ENCODE measurements at places on chromosomes 13 and 19.
A peak's percentile ranks its signal among the peaks of the same experiment; 100 is the strongest.

DNA sequence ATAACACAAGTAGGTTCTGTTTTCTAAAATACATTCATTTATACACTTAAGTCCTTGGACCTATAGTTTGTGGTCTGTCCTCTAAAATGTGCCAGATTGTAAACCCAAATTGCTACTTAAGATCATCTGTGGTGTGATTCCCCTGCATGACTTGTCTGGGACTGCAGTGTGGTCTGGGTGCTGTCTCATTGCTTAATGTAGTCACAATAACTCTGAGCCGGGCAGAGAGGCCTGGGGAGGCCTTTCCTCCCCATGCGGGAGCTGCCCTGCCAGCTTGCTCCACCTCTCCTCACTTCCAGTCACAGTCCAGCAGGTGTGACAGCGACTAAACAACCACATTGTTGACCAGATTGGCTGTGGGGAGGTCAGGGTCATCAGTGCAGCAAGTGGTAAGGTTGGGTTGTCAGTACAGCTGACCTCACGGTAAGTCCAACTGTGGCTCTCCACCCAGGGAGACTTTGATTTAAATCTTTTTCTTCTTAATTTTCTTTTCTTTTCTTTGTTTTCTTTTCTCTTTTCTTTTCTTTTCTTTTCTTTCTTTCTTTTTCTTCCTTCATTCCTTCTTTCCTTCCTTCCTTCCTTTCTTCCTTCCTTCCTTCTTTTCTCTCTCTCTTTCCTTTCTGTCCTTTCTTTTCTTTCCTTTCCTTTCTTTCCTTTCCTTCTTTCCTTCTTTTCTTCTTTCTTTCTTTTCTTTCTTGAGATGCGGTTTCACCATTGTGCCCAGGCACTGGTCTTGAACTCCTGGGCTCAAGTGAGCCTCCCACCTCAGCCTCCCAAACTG, 4.4 kb upstream of the TUBA3C start:
- no peak for DNase-seq

DNA sequence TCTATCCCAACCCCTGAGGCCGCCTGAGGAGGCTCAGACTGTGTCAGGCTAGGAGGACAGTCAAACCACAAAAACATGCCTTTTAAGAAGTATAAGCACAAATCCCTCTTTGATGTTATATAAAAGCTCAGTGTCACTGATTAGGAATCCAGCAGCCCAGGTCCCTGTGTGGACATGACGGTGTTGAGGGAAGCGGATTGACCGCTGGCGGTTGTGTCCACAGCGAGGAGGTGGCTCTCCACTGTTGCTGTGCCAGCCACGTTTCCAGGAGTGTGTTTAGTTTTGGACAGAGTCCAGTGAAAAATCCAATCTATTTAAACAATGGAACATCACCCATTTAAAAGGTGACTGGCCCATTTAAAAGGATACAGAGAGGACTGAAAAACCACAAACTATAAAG, 7.5 kb upstream of the GJA3 start:
- DNase-seq, result no peak

GRCh38 chr19:13262450-13262849, 112.2 kb downstream of the IER2 start:
- DNase-seq, result peak; percentile 57

DNA sequence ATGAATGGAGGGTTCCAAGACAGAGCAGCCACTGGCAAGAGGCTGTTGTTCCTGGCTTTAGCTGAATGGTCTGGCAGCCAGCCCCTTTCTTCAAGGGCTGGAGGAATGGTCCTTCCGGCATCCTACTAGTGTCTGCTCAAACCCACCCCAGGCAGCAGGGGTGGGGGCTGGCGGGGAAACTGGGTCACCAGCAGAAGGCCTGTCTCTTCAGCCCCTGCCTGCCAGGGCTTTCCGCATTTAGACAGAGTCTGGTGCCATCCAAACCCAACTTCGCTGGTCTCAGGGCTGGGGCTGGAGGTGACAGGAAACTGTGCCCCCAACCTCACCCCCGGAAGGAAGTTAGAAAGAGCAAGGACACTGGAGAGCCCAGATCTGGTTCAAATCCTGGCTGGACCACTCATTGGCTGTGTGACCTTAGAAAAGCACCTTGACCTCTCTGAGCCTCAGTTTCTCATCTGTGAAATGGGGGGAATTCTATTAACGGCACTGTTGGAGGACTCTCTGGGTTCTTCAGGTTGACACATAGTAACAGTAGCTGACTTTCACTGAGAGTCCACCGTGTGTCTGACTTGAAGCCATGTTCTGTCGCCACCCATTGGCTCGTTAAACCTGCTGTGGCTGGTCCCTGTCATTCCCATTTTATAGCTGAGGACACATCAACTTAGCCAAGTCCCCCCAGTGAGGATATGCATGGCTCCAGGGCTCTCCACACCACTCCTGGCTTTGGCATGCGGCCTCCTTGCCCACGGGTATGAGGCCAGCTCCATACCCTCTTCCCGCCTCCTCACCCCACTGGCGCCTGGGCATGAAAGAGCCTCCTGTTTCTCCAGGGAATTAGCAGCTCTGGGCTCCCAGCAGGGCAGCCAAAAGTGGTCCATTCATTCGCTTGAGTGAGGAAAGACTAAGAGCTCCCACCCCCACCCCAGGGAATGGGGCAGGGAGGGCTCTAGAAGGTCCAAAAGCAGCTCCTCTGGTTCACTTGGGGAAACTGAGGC, 2.5 kb upstream of the NR2C2AP start:
- DNase-seq, result no peak

- DNase-seq, result no peak
Observed at GRCh38 chr13:88115976-88116375, 444.8 kb downstream of the SLITRK5 start.

GRCh38 chr19:5824751-5825150, 14.8 kb downstream of the FUT6 start:
- DNase-seq, result no peak

DNA sequence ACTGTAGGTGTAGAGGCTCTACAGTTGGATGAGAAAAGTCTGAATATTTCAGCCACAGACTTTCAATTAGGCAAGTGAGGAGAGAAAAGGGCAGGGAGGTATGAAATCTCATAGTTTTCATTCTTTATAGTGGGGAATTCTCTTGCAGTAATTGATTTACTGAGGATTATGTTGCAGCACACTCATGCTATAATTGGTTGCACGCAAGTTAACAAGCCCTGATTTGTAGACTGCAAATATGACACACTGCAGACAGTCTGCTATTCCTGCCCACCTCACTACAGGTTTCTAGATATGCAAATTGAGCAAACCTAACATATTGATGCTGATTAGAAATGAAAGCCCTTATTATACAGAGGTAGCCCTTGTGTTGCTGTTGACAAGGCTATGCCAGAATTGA, 139.4 kb downstream of the LHFPL6 start:
- DNase-seq, result no peak

DNA sequence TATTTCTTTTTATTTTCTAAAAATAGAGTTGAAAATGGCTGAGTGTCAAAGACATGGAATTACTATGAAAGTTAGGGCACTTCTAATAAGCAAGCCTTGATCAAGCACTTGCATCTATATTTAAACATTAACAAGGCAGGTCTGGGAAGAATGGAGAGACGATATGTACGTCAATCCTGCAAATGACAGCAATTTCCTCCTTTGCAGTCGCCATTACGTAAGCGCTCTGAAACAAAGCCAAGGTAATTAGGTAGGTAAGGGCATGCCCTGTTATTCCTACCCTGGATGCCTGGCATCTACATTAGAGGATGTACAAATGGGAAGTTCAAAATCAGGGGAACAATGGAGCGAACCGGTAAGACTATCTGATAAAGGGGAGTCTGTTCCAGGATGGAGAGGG, 664.0 kb upstream of the ARGLU1 start:
- no peak for DNase-seq

DNA sequence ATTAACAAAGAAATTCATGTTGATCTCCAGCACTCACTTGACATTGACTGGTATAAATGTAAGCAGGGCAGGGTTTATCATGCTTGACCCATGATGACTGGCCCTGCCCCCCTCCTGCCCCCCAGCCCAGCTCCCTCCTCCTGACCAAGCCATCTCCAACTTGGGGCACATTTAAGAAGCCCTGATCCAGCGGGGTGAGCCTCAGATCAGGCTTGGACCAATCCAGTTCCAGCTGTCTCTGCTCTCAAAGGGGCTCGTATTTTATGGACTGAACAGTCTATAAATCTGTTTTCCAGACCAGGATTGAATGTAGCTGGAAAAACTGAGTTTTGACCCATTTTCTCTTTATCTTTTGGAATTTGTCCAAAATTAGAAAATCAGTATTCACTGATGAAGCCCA, 100.0 kb downstream of the COL4A1 start:
- no peak for DNase-seq

DNA sequence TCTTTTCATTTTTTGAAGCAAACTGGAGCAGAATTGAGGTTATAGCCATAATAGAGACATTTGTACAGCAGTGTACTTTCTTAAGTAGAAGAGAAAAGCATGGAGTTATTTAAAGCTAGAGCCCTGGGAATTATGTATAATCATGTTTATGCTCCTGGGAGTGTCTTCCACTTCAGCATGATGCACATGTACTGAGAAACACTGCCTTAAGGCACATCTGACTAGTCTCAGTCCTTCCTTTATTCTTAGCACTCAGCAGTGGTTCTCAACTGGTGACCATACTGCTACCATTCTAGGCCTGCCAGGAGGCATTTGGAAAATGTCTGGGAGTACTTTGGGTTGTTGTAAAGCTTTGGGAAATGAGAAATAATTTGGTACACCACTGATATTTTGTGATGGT, 45.8 kb downstream of the VWA8 start:
- DNase-seq, result peak; percentile 31

DNA sequence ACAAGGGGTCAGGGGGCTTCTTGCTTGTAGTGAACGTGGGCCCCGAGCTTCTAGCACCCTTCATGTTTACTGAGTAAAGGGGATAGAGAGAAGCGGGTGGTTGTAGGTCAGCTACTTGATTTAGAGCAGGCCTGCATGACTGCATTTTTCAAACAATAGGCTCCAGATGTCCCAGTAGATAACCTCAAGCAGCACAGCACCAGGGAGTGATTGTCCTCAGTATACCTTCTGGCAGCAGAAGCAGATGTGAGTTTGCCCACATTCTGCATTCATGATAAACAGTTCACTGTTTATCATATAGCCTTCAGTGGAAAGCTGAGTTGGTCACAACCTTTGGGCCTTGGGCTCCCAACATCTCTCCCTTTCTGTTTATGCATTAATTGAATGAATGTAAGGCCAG, 4.8 kb downstream of the ZNF439 start:
- no peak for DNase-seq

DNA sequence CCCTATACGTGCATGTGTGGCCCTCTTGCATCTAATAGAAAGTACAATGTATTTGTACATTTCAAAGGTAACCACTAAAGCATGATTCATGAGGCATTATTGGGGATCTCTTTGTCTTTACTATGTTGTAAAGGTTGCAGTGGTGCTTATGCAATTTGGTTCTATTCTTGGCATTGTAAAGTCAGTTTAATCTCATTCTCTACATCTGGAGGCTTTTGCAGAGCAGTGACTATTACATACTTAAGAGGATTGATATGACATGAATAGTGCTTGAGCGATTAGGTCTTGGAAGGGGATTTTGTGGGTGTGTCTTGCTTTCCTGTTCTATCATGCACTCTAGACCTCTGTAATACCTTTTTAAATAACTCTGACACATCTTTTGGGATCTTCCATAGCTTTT, 610.0 kb downstream of the EFNB2 start:
- DNase-seq, result peak; percentile 17

GRCh38 chr13:52779103-52779502, 39.5 kb upstream of the CNMD start:
- no peak for DNase-seq

- DNase-seq, result no peak
Observed at GRCh38 chr13:89520468-89520867, 1827.0 kb upstream of the MIR17HG start.

GRCh38 chr13:73532582-73532981, 473.8 kb downstream of the KLF5 start:
- no peak for DNase-seq

DNA sequence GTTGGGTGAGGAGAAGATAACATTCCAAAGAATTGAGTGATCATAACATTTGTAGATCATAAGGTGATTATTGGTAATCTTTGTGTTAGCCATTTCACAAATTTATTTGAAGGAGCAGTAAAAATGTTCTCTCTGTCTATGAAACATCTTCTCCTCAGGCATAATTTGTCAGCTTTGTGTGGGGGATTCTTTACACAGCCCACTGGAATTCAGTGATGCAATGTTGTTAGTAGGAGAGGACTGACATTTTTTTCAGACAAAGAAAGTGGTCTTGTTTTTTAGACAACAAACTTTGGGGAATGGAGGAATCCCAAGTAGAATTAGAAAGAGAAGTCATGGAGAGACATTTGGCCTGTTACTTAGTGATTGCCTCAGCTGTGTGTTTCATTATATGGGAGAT, 100.3 kb downstream of the ITGBL1 start:
- peak; percentile 80 for DNase-seq

GRCh38 chr19:48403606-48404005, 10.1 kb downstream of the GRIN2D start:
- DNase-seq, result peak; percentile 68

DNA sequence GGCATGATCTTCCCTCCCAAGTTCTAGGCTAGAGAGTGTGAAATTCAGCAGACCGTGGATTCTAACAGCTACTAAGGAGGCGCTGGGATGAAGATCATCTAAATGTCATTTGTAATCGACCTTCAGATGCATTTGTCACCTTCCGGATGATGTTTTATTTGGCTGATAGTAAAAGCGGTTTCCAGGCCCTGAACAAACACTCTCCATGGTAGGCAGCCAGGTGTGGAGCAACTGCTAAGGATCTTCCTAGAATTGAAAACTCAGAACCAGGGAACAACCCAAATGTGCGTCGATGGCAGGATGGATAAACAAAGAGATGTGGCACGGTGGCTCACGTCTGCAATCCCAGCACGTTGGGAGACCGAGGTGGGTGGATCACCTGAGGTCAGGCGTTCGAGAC, 107.2 kb upstream of the CACNA1A start:
- no peak for DNase-seq

- DNase-seq, result no peak
Observed at GRCh38 chr13:48121733-48122132, 26.8 kb upstream of the MED4 start.

DNA sequence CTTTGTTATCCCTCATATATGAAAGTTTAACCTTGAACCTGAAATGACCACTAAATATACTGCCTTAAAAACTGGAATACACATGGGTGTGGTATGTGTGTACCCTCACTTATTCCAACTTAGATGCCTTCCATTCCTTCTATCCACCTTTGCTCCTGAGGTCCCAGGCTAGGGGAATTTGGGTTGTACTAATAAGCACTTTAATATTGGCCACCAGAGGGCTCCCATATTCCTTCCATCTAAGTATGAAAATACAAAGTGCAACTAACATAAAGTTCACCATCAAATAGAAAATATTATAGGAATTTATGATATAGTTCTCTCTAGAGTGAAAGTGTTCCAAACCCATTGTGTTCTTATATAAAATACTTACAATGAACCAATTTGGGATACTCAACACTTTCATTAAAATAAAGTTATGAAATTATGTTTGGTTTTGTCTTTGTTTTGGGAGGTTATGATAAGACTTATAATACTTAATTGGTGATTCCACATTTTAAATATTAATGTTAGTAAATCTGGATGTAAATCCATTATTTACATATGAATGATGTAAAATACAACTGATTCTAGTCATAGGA, 62.3 kb downstream of the ITGBL1 start:
- peak; percentile 70 for DNase-seq

- no peak for DNase-seq
Observed at GRCh38 chr13:67914535-67914934, 684.4 kb upstream of the PCDH9 start.
